Suppressor macrophage treated with lipopolysaccharide for 1 hour (primary cell): ENCODE measurements at places on chromosomes 2 and 18.
A peak's percentile ranks its signal among the peaks of the same experiment; 100 is the strongest.

- peak; percentile 18 for DNase-seq
Measured at GRCh38 chr2:102283996-102284395, 27.4 kb upstream of the IL1RL1 start.

- DNase-seq: no peak
Measured at GRCh38 chr2:191374366-191374765, 129.2 kb downstream of the MYO1B start.

DNA sequence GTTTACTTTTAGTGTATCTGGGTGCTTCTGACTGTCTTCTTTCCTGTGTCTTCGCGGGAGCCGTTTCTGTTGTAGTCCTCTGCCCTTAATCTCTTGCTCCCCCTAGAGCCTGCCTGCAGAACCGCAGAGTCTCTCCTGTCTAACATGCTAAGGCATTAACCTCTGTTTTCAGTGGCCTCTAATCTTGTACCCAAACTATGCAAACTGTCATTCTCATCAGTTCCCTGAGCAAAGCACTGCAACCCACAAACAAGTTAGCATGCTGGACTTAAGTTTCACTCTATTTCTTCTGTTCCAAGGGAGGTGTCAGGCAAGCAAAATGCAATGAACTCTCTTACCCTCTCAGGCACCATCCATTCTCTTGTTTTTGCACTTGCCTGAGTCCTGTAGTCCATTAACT, 138.4 kb downstream of the OTX1 start:
- DNase-seq: peak; percentile 17

DNA sequence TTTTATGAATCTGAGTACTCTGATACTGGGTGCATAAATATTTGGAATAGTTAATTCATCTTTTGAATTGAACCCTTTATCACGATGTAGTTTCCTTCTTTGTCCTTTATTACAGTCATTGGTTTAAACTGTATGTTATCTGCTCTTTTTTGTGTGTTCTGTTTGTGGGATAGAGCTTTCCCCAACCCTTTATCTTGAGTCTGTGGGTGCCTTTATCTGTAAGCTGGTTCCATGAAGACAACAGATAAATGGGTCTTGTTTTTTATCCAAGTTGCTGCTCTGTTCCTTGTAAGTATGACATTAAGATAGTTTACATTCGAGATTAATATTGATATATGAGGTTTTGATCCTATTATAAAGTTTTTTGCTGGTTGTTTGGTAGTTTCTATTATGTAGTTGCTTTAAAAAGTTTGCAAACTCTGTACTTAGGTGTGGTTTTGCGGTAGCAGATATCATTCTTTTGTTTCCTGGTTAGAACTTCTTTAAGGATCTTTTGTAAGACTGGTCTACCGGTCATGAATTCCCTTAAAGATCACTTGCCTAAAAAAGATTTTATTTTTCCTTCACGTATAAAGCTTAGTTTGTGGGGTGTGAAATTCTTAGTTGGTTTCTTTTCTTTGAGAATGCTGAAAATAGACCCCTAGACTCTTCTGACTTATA, 1451.3 kb upstream of the SLC39A10 start:
- no peak for DNase-seq

- DNase-seq: peak; percentile 0
Measured at GRCh38 chr2:12855508-12855907, 138.8 kb downstream of the TRIB2 start.

DNA sequence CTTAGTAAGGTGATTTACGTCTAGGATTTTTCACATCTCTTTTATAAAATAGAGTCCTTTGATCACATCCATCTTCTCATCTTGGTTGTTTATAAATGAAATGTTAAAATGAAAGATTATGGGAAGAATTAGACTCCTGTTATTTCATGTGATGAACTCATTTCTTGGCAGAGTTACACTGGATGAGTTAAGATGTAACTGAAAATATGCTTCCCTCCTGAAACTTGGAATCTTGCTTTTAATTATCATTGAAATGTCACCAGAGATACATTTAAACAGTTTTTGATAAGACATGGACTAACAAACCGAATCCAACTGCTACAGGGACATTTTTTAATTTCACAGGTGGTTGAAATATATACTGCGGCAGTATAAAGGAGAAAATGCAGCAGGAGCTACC, 274.0 kb downstream of the DLGAP1 start:
- no peak for DNase-seq
